H9 (cell line): ENCODE measurements at places on chromosomes 2 and 18. TPM values are rescaled to one million over a fixed set of nuclear protein-coding genes. Genes with fewer than 3 reads are reported as not detected.

RAX gene
- 0.37 TPM in 1 of 2 replicates, not detected in the other for total RNA-seq

CPO gene
- total RNA-seq: 0.66 and 0.68 TPM in 2 replicates

- no peaks in the 10 kb centered on the region for H3K4me1 ChIP-seq
- H3K4me3 ChIP-seq: no peak overlapping the region
- DNase-seq: peak; percentile 66
- no peaks in the 10 kb centered on the region for H3K36me3 ChIP-seq
- H3K27me3 ChIP-seq: no peaks in the 10 kb centered on the region
Measured at GRCh38 chr2:138829326-138829919, 49.2 kb upstream of the NXPH2 start.

DNA sequence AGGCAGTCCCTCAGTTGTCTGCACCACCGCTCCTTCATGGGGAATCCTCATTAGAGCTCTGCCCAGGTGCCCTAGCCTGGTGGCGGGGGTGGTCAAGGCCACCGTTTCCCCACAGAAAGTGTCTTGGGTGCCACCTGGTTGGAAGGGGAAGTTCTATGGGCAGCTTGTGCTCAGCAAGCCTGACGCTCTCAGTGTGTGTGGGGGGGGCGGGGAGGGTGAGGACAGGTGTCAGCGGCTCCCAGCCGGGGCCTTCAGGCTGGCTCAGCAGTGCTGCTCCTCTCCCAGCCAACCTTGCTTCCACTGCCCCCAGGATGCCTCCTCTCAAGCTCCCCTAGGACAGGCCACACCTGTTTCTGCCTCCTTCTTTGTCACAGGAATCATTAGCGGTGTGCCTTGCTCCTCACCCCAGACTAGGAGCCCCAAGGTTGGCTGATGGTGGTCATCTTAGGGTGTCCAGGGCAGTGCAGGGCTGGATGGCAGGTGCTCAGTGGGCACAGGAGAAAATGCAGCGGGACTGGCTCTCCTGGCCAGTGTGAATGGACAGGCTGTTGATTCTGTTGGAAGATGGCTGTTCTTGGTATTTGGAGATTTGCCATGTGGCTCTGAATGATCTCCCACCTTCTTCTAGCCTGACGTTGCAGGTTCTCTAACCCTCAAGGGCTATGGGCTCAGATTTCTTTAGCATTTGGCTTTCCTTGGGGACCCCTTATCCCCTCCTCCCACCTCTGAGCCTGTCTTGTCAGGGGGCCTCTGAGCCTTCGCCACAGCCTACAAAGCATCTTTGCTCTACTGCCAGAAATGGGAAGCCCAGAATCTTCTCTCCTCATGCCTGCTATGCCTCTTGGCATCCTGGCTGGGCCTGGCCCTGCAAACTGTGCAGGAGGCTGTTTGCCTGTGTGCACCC lies 185.8 kb upstream of the HS6ST1 start:
- no peaks in the 10 kb centered on the region for H3K27me3 ChIP-seq
- no peaks in the 10 kb centered on the region for H3K4me1 ChIP-seq
- no peak overlapping the region for H3K27ac ChIP-seq
- no peak overlapping the region for H3K4me3 ChIP-seq
- peak; percentile 18 for DNase-seq

GRCh38 chr2:175937216-175937615 lies 64.9 kb downstream of the LNPK start:
- H3K27me3 ChIP-seq: no peaks in the 10 kb centered on the region
- peaks cover 2% of the 10 kb centered on the region; the same call in 1 of the 3 replicates for H3K36me3 ChIP-seq
- DNase-seq: no peak
- H3K27ac ChIP-seq: no peak overlapping the region
- H3K4me1 ChIP-seq: no peaks in the 10 kb centered on the region

GRCh38 chr2:36483290-36483689 lies 114.7 kb downstream of the FEZ2 start:
- H3K27me3 ChIP-seq: no peaks in the 10 kb centered on the region
- no peak for DNase-seq
- H3K27ac ChIP-seq: no peak overlapping the region
